ENCODE measurements at places on chromosomes 2 and 18. TPM values are rescaled to one million over a fixed set of nuclear protein-coding genes. Genes with fewer than 3 reads are reported as not detected.
A peak's percentile ranks its signal among the peaks of the same experiment; 100 is the strongest.

Gene UPP2
- not detected for polyA plus RNA-seq

Gene CYP1B1
- polyA plus RNA-seq, result 4.5 TPM

DNA sequence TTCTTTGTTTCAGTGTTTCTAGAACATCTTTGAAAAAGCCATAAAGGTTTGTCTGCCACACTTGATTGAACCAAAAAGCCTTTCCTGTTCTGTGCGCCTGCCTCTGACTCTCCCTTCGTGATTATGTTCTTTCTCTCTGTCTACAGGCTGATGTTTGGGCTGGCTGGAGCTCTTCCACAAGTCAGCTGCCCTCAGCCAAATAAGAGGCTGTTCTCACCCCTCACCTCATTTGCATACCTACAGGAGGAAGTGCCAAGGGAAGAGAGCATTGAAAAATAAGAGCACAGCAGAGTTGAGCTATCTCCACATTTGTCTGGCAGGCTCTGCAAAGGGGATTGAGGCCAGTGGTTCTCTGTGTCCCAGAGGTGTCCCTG, 15.8 kb downstream of the INPP5D start:
- DNase-seq, result no peak

Gene TANC1
- 10.2 TPM for polyA plus RNA-seq

Gene OSR1
- polyA plus RNA-seq, result 1.6 TPM

DNA sequence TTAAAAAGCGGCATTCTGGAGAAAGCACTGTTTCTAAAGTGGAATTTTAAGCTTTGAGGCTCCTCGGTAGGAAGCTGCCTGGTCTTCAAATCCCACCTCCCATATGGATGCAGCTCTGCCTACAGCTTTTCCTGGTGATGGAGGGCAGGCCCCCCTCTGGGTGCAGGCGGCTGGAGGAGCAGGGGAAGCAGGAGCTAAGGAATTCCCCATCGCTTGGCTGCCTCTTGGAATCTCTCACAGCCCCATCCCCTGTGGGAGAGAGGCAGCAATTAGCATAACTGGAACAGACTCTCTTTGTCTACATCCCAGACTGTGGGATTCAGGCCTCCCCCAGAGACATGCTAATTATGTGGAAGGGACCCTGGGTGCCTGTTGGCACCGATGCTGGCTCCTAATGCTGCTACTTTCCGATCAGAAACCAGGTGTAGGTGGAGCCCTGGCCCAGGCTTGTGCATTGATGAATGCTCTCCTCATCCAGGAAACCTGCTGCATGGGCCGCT, 51.3 kb downstream of the LIPG start:
- peak; percentile 31 for DNase-seq

- DNase-seq, result no peak
These were observed 53.5 kb upstream of the NDUFV2 start for GRCh38 chr18:9048808-9049494.

DNA sequence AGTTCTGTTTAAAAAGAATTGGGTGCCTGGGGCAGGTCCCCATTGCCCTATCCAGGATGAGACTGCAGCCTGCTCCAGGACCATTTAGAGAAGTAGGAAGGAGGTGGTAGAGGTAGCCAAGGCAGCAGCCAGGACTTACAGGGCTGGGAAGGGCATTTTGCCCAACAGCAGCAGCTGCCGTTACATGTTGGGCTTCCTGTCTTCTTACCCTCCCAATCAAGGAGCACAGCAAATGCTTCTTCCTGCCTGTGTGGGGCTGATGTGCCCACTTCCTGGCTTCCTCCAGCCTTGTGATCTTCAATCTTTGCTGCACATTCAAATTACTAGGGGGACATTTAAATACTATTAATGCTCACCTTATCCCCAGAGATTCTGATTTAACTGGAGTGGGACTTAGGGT, 112.0 kb downstream of the QPCT start:
- DNase-seq, result no peak

DNA sequence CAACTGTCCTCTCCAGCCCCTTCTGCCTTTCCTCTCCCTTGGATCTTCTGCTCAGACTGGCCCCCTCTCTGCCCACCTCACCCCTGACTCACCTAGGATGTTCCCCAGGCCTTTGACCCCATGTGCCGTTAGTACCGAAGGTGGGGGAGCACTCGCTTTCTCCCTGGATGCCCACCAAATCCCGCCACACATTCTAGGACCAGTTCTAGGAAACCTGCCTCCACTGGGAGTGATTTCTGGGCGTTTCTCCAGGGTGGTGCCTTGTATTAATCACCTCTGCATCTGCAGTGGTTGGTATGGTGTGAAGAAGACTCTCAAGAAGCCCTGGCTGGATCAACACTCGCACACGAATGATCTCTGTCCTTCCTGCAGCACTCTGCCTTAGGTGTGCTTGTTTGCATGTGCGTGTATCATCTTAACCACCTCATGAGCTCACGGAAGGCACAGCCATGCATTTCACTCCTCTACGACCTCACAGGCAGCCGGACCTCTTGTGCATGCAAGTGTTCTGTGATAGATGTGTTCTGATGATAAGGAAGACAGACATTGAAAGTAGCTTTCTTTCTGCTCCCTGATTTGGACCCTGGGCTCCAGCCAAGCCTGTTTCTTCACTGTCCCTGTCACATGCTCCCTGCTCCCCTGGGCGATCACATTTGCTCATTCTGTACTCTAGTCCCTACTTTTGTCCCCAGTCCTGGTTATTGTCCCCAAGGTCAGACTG, 69.4 kb downstream of the LIPG start:
- no peak for DNase-seq

- DNase-seq, result no peak
These were observed 92.7 kb downstream of the PIK3C3 start for GRCh38 chr18:42047721-42048120.

GRCh38 chr18:60980422-60981005, 352.7 kb upstream of the CDH20 start:
- DNase-seq, result no peak

Gene EPB41L3
- 18.3 TPM for polyA plus RNA-seq

Gene ARL5A
- polyA plus RNA-seq, result 6.6 TPM

Gene RAB27B
- polyA plus RNA-seq, result 0.73 TPM

Gene GKN2
- 0.07 TPM for polyA plus RNA-seq

GRCh38 chr18:36158266-36158867, 28.7 kb downstream of the ELP2 start:
- no peak for DNase-seq

Gene ERICH2
- polyA plus RNA-seq, result 1.6 TPM

- DNase-seq, result no peak
These were observed 153.0 kb upstream of the ITGA4 start for GRCh38 chr2:181304011-181304844.

DNA sequence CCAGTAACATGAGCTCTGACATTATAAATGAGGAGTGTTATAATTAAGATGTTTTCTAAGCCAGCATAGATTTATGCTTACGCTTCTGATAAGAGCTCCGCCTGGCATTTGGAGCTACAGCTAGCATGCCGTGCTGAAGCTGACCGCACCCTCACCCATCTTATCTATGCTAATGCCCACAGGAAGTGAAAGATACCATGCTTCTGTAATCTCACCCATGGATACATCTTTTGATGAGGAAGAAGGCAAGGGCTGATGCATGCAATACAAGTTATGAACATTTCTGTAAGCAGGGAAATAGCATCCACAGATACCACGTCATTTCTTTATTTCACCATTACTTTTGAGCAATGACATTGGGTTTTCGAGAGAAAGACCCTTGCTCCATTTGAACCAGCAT, 82.3 kb downstream of the ARL4C start:
- no peak for DNase-seq

- no peak for DNase-seq
These were observed 189.6 kb downstream of the LRP1B start for GRCh38 chr2:141941210-141941714.

DNA sequence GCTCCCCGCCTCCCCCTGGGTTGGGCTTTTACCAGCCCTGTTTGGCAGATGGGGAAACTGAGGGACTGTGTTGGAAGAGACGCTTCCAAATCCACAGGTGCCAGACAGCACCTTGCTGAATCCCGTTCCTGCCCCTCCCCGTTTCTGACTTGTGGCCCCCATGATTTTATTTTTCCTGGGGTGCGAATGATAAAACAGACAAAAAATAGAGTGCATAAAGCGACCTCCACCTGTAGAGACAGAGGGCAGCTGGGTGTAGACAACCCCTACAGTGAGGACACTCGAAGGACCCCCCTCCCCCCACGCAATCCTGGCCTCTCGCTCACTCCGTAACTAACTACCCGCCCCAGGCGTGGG, 2.2 kb upstream of the CTDSP1 start:
- DNase-seq, result no peak

Gene DSC1
- not detected for polyA plus RNA-seq

Gene TTLL4
- 23.7 TPM for polyA plus RNA-seq
